ENCODE measurements at places on chromosomes 6 and 20. TPM values are rescaled to one million over a fixed set of nuclear protein-coding genes. Genes with fewer than 3 reads are reported as not detected.
A peak's percentile ranks its signal among the peaks of the same experiment; 100 is the strongest.

Gene LY6G6D
- not detected for total RNA-seq

DNA sequence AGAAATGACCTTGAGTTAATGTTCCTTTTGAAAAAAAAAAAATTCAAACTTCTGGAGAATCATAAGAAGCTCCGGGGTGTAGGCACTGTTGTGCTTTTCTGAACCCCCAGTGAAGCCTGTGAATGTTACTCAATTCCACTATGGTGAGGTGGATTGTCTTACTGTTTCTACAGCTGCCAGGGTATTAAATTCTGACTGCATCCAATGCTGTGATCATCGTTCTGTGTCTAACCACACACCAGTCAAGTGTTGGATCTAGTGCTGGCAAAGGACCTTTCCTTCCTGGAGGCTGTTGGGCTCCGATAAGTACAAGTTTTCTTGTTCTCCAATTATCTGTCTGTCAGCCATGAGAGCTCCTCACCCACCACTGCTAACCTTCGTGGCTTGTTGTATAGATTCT lies 162.0 kb upstream of the EPHA7 start:
- no peak for ATAC-seq

DNA sequence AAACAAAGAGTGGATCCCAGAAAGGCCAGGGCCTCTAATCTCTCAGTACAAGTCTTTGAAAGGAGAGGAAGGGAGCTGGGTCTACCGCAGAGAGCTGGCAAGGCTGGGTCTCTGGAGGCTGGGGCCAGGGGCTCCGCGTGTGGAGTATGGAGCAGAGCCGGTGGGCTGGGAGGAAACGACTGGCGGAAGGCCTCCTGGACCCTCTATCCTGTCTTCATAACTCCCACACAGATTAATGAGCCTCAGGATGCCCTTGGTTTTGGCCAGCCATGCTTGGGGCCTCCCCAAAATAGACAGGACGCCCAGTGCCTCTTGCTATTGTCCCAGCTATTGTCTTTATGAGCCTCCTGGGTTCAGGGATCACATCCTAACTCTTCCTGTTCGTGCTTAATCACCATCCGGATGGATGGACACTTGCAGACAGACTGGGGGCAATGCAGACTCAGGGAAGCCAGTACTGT lies 306.4 kb downstream of the DHX35 start:
- no peak for ATAC-seq

GRCh38 chr6:156639009-156639721 lies 138.0 kb upstream of the ARID1B start:
- ATAC-seq, result peak; percentile 27

GRCh38 chr20:37535443-37536132 lies 7.9 kb upstream of the BLCAP start:
- ATAC-seq, result no peak

GRCh38 chr6:136501514-136501913 lies 48.7 kb downstream of the MAP7 start:
- no peak for ATAC-seq

Data from motor neuron (in vitro differentiated cells).